ENCODE measurements at places on chromosomes 1 and 21.

- no peak for DNase-seq
Observed at GRCh38 chr1:218383051-218383450, 37.9 kb downstream of the TGFB2 start.

DNA sequence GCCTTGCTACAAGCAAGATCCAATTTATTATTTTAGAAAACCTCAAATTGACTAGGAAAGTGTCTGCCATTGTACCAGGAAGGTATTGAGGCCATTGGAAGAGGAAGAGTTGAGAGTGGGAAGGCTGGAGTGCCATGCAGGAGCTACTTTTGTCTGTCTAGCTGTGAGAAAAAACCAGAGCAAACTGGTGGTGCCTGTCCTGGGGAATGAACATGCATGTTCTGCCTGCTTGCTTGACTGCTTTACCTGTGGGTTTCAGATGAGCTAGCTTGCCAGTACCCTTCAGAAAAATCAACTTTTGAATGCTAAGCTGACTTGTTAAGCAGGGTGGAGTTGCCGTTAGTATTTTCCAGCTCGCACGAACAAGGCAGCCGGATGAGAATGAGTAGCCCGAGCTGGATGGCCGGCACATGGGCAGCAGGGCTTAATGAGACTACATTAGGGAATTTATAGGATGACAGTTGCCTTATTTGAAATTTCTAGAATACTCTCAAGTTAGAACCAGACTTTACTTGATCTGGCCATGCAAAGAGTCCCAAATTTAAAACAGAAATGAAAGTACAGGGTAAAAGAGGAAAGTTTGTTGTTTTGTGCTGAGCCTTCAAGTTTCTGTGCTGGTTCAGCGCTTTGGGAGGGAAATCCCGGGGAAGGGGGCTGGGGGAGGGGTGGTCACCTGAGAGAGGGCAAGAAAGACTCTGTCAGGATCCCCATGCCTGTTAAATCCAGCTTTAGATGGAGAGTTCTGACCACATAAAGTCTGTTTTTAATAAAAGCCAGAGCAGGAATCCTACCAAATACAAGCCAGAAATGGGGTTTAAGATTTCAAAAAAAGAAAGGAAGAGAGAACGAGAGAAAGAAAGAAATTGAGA lies 29.6 kb upstream of the C1orf105 start:
- no peak for DNase-seq

- DNase-seq: no peak
Observed at GRCh38 chr1:7236844-7237515, 451.7 kb downstream of the CAMTA1 start.

DNA sequence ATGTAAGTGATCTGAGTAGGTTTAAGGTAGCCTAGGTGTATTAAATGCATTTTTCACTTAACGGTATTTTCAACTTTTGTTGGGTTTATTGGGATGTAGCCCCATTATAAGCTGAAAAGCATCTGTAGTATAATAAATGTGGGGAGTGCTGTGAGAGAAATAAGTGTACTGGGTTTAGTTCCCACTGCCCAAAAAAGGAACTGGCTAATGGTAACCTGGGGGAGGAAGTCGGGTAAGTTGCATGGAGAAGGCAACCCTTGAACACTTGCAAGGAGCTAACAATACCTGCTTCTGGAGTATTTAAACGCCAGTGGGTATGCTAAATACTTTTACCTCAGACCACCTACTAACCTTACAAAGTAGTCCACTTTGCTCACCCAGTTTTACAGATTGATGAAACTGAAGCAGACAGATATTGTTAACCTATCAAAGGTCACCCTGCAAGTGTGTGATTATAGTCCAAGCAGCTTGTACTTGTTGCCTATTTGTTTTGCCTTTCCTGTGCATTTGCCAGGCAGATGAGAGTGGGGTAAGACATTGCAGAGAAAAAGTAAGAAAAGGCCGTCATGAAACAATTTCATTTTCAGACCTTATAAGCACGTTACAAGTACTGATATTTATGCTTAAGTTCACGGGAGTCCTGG lies 7.6 kb upstream of the SHISA4 start:
- no peak for DNase-seq

DNA sequence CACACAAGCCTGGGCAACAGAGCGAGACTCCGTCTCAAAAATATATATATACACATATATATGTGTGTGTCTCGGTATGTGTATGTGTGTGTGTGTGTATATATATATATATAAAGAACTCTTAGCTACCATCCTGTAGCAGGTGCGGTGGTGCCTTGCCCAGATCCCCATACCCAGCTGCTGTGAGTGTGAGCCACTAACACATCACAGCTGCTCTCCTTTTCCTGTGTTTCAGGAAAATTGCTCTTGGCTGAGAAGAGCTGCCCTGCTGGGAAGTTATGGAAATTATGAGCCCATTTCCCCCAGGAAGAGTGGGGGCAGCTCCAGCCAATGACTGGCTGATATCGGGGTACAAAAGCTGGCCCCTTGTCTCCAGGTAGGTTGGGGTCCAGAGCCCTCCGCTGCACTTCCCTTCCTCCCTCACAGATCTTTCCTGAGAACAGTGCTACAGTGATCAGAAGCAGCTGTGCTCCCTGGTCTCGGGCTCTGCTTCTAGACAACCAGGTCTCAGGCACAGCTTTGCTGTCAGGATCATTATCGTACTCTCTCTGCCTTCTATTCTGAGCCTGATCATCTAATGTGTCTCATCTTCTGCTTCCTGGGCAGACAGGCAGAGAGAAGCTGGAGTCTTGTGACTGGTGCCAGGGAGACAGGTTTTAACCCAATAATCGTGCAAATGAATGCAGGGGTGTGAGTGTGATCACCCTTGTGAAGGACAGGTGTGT lies 109.6 kb upstream of the ZNF678 start:
- no peak for DNase-seq

DNA sequence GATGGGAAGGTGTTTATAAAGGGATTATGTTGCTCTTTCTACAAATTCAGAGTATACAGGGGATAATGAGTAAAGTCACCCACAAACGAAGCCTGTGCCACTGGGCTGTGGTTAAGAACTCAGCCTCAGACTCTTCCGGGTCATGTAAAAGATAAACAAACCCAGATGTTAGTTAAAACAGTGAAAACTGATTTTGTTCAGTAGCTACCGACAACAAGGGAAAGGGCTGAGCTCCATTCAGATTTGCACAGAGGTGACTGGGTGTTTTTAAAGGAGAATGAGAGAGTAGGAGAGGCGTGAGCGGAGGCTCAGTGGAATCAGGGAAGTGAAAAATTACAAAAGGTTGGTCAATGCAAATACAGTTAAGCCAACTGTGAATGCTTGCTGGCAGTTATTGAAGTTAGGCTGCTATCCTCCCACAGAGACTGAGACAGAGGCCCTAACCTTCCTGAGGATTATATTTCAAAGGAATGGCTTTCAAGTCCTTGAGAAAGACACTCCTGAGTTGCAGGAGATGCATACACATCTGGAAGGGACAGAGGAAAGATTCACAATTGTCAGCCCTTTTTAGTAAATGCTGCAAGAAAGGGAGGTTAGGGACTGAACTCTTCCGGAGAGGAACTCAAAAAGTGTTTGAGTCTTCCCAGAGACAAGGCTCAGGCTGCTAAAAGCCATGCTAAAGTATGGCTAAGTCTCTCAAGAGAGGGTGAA lies 29.9 kb upstream of the SAMD13 start:
- DNase-seq: no peak

DNA sequence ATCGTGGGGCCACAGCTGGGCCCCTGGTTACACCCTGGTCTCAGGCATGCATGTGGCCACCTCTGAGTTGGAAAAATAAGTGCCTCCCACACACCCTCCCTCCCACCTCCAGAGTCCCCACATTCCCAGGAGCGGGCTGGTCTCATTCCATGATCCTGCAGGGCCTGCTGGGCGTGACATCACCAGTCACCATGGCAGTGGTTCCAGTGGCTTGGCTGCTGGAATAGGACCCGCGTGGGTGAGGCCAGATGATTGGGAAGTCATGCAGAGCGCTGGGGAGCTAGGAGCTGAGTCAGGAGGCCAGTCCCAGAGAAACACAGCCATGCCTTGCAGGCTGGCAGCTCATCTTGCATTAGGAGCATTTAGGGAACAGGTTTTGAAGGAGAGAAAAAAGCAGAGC lies 125.4 kb upstream of the TMEM51 start:
- no peak for DNase-seq

DNA sequence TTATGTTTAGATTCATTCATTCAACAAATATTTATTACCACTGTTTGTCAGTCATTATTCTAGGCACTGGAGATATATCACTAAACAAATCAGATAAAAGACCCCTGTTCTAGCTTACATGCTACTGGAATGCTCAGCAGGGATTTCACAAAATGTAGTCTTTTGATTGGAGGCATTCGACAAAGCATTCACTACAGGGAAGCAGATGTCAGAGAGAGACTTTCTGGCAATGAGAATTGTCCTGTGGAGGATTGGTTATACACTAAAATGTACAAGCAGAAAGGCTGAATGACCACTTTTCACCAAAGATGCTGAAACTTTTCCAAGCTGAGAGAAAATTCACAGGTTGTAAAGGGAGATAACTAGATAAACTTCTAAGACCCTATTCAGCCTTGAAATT lies 57.7 kb downstream of the SCMH1 start:
- DNase-seq: no peak

GRCh38 chr1:208431721-208432120 lies 187.5 kb upstream of the PLXNA2 start:
- DNase-seq: no peak

Data from stimulated activated CD4-positive, alpha-beta T cell treated with anti-CD3 and anti-CD28 coated beads, Interleukin-1b, Interleukin-23, amount 100 ng/mL, for 1 hour (primary cell).